ENCODE measurements at places on chromosomes 12 and 14.

DNA sequence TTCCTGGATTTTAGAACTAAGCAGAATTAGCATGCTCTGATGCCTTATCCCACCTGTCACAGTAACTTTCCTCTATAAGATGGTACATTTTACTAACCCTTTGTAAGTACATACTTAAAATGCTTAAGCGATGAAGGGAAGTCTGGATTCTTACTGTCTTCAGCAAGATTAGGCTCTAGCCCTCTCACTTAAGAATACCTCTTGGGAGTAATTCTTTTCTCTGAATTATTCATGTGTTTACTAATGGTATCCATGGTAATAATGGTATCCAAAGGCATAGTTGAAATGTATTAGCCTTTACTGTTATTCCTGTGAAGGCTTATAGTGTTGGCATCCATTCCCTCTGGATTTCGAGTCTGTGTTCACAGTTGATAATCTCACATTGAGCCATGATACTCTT, 176.9 kb downstream of the MON2 start:
- no peak for DNase-seq

GRCh38 chr12:96743606-96744005, 163.5 kb upstream of the NEDD1 start:
- DNase-seq = no peak

DNA sequence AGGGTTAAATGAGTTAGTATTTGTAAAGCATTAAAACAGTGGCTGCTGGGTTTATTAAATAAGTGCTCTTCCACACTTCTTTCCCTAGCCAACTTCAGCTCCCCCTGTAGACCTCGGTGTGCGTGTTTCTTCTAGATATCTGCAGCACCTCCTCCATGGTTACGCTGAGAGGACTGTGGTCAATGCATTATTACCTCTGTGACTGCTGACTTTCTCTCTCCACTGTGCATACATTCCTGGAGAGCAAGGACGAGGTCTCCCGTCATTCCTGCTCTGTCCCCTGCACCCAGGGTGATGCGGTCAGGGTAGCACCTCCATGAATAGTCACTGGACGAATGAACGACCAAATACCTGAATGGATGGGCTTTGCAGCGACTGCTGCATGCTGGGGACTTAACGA, 44.6 kb downstream of the ZFP36L1 start:
- no peak for DNase-seq

DNA sequence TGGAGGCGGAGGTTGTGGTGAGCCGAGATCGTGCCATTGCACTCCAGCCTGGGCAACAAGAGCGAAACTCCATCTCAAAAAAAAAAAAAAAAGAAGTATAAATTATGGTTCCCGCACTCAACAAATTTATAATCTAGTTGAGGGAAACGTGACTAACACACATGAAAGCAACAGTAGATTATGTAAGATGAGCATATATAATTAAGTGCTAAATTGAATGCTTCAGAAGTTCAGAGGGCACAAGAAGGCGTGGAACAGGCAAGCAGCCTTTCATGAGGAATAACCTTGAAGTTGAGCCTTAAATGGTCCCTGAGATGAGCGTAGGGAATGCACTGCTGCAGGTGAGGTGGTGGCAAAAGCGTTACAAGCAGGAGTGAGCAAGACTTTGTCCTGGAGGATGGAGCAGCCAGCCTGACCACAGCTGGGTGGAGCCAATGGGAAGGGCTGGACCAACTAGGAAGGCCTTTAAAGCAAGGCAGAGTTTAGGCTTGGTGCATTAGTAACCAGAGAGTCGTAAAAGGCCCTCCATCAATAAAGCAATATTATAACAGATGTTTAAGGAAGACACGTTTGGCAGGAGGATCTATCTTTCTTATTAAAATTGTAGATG, 30.6 kb upstream of the TUBA1A start:
- no peak for DNase-seq

- DNase-seq = no peak
Observed at GRCh38 chr12:54917001-54917488, 62.7 kb downstream of the MUCL1 start.

GRCh38 chr14:92540472-92541048, 27.0 kb downstream of the RIN3 start:
- DNase-seq = no peak

- no peak for DNase-seq
Observed at GRCh38 chr14:94462219-94462551, 9.6 kb upstream of the SERPINA11 start.

- no peak for DNase-seq
Observed at GRCh38 chr14:49732896-49733295, 35.1 kb upstream of the KLHDC2 start.

DNA sequence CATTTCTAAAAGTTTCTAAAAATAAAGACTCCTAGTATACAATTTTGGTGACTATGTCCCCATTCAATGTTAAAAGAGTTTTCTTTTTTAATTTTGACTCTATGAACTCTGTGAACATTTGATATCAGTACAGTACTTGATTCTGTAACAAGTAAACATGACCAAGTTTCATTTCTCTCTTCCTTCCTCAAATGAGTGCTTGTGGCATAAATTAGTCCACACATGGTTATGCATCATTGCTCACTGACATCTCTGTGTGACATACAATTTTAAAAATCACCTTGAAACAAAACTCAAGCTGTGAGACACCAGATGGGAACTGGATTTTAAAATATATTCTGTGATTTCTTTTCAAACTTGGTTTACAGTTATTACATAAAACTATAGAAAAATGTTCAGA, 253.9 kb upstream of the MDGA2 start:
- DNase-seq = no peak

DNA sequence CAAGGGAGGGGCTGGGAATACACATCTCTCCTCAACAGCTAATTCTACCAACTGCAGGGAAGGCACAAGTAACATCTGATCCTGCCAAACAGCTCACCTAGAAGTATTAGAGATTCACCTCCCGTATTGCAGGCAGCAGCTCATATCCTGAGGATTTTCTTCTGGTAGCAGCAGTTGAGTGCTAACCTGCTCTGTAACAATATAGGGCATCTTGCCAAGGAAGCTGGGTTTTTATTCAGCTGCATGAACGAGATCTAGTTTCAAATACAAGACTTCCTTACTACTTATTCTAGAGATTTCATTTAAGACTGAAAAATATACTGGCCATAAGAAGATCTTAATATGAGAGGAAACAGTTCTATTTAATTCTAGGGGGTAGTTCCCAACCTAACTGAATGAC, 261.4 kb upstream of the USP15 start:
- no peak for DNase-seq

Measured in activated CD8-positive, alpha-beta memory T cell treated with anti-CD3 and anti-CD28 coated beads for 1 hour (primary cell).